IMR-90 (cell line): ENCODE measurements at places on chromosomes 5 and 9. TPM values are rescaled to one million over a fixed set of nuclear protein-coding genes. Genes with fewer than 3 reads are reported as not detected.

DNA sequence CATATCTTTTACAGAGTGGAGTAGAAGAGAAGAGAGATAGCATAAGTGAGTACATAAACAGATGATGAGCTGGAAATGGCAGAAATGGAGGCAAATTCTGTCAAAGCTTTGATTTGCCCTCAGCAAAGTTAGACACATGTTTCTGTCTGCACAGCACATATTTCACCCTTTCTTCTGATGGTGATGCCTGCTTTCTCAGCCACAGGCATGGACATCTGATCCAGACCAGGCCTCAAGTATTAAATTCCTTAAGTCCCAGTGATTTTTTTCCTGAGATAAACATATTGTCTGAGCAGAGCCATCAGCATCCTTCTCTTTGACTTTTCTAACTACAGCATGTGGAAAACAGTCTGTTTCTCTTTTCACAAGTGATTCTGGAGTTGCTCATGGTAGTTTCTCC lies 409.8 kb downstream of the MAN2A1 start:
- DNase-seq: no peak

DNA sequence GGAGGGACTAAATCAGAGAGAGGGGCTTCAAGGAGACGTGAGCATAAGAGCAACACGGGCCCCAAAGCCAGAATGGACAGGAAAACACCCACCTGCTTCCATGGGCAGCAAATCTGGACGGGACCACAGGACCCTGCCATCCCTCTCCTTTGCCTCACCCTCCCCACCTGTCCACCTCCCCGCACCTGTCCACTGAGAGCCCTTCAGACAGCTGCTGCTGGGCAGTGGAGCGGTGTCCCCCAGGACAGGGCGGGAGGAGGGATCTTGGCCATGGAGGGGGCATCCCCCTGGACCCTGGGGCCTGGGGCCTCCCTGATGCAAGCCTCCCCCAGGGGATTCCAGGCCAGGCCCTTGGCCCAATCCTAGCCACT lies 2.6 kb downstream of the CCDC183 start:
- DNase-seq: no peak

DNA sequence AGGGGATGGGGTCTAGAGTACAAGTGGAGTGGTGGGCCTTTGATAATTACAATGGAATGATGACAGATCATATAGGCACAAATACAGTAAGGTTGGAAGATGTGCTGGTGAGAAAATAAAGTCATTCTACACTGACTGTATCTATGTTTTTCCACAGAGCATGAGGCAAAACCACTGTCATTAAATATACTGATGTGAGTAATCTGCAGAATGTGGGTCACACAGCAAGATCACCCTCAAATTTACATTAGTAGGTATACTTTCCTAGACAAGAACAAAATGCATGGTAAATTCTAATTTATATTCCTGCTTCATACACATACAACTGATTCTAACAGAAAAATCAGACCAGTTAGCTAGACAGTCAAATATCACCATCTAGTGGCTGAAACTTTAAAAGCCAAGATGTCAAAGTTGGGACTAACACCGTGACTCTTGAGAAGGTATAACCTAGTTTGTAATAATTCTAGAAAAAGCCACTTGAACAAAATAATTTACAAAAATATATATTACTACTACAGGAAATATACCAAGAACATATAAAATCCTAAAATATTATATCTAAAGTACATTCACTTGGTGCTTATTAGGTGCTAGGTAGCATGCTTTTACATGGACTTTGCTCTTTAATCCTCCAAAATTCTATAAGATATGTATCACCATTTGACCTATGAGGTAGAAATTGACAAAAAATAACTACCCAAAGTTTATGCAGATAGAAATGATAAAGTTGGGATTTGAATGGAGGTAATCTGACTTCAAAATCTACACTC lies 19.5 kb downstream of the TTC33 start:
- peak; percentile 74 for DNase-seq

- no peak for DNase-seq
Measured at GRCh38 chr5:16906255-16906654, 29.8 kb downstream of the MYO10 start.

- DNase-seq: no peak
Measured at GRCh38 chr5:143542798-143543144, 139.3 kb upstream of the NR3C1 start.

LMNB1 gene
- 53.6 and 68.6 TPM in 2 replicates for total RNA-seq

DNA sequence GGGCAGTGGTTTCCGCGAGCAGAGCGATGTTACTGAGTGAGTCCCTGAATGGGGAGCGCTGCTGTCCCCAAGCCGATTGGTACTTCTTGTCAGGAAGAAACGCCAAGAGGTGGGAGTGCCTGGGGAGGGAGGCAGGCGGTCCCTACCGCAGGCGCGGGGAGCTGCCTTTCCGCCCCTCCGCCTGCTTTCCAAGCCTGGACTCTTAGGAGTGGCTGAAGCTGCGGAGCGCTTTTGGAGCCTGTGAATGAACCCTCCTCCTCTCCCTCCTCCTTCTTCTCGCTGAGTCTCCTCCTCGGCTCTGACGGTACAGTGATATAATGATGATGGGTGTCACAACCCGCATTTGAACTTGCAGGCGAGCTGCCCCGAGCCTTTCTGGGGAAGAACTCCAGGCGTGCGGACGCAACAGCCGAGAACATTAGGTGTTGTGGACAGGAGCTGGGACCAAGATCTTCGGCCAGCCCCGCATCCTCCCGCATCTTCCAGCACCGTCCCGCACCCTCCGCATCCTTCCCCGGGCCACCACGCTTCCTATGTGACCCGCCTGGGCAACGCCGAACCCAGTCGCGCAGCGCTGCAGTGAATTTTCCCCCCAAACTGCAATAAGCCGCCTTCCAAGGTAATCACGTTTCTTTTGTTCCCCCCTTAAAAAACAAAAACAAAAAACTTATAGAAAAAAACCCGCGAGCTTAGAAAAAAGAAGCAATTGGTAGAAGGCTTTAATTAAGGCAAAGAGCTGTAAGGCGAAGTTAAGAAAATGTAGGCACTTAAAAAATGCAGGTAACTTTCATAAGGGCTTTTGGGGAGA lies at the start of gene VCAN:
TSS of gene VCAN (plus strand) at position 340 of the 808 bp plus-strand sequence. CDS start 11,775 bp downstream, outside the sequence.
- DNase-seq: peak; percentile 82

BAAT gene
- total RNA-seq: under 0.01 TPM in 1 of 2 replicates, not detected in the other

NEUROG1 gene
- not detected in 2 replicates for total RNA-seq

DNA sequence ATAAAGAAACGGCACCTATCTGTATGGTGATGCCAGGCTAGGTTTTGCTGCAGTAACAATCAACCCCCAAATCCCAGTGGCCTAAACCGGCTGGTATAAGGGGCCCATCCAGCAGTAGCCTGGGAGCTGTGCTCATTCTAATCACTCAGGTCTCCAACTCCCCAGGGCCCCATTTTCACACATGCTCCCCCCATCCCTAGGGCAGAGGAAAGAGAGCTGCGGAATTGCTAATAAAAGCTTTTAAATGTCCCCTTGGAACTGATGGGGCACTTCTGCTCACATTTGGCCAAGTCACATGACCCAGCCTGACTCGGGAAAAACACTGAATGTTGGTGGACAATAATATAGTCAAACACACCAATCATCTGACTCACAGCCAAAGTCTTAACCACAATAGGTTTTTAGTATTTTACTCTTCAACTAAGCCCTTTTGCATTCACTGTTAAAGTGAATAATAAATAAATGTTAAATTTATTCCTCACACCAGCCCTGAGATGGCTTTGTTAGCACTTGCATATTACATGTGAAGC lies 1.6 kb downstream of the FBLL1 start:
- DNase-seq: peak; percentile 7

FAM151B gene
- 2.8 and 2.9 TPM in 2 replicates for total RNA-seq
